ENCODE measurements at places on chromosomes 7 and 10.

DNA sequence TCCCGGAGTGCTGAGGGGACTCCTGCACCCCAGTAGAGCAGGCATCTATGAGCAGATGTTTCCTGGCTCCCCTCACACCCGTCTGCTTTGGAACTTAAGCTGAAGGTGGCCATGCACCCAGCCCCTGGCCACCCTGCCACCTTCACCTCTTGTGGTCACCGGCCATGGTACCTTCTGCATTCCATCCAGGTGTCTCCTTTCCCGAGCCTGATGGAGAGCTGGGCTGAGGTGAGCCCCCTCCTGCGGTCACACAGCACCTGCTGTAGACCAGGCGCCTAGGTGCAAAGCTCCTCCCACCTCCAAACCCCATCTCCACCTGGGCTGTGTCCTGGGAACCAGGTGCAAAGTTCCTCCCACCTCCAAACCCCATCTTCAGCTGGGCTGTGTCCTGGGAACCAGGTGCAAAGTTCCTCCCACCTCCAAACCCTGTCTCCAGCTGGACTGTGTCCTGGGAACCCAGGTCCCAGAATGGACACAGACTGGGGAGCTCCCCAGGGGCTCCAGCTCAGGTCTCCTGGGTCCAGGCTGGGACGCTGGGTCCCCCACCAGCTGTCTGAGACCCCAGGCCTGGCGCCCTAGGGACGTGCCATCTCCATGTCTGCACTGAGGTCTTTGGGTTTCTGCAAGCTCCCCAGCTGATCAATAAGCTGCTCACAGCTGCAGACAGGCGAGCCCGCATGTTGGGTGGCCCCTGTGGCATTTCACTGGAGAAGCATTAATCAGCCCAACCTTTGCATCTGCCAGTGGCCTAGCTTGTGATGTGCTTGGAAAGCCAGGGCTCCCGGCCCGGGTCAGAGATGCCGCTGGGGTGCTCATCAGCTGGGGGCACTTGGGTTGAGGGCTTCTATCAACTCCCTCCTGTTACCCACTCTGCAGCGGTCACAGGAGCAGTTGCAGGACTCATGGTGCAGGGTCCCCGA is 61.2 kb upstream of the INPP5A start:
- no peak for DNase-seq

DNA sequence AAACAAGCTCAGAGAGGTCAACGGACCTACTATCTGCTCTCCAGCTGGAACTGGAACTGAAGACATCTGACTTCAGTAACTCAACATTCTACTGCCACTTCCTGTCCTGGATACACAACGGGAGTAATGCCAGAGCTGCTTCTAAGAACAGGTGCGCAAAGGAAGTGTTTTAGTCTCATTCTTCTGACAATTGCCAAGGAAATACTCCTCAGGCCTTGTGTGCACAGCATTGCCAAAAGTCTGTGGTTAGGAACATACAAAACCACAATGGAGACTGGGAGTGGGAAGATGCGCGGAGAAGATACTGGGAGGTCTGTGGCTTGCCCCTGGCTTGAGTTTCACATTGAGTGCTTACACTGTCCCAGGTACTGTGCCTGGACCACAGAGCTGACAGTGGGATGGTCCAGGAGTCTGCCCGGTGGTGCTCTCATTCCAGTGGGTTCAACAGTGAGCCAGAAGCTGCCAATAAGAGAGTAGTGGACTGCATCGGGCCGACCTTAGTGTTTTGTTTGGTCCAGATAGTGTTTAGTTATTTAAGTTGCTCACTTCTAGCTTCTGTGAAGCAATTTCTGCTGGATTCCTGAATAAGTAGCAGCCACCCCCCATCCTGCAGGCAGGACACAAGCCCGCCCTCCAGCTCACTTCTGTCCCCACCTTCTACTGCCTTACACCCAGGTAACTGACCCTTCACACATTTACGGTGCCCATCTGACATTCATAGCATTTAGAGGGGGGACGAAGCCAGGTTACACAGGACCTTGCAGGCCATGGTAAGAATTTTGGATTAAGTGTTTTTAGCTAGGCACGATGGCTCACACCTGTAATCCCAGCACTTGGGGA is 10.3 kb downstream of the TBL2 start:
- no peak for DNase-seq

- no peak for DNase-seq
Measured at GRCh38 chr10:118592675-118593330, 2.6 kb downstream of the PRLHR start.

GRCh38 chr7:18087687-18088078 is 60.0 kb upstream of the PRPS1L1 start:
- no peak for DNase-seq

GRCh38 chr7:29723599-29723998 is 82.7 kb upstream of the WIPF3 start:
- no peak for DNase-seq

DNA sequence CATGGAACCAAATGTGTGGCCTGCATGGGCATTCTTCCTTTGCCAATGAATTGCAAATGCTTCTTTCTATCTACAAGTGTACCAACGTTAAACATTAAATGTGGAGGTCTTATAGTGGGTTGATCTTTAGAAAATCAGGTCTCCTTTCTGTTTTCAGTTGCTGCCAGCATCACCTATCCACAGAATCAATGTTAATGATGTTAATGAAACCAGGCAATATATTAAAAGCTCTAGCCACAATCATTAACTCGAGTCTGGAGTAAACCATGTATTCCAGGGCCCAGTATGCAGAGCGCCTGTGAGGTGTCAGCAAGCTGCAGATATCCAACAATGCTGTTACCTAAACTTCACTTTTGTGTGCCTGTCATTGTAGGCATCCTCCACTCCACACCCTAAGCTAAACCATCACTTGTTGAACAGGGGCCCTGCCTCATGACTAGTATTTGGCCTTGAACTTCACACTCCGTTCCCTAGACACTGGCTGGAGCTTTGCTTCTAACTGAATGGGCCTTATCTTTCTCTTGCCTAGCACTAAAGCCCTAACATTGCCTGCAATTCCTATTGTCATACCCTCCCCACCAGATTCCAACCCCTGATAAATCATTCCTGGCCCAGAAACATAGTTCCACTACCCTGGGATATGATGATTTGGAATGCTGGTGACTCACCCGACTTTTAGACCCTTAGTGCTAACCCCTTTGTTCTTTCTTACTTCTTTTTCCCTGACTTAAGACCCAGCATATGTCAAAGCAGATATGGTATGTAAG is 24.3 kb upstream of the ITGB8 start:
- DNase-seq = no peak

DNA sequence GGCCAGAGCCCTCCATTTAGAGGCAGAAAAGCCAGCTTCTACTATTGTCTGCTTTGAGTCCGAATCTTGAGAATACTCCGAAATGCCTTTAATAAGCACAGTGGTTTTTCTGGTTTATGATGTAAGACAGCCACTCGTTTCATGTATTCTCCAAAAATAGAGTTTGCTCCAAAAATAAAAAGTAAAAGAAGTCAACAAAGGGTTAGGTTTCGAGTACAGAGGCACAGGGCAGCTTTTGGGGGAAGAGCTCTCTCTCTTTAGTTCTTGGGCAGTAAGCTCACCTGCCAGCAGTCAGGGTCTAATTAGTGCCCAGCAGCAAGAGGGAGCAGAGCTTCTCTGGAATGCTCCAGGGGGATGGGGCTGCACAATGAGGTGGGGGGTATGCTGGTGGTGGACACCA is 20.2 kb downstream of the CREB3L2 start:
- DNase-seq = no peak

DNA sequence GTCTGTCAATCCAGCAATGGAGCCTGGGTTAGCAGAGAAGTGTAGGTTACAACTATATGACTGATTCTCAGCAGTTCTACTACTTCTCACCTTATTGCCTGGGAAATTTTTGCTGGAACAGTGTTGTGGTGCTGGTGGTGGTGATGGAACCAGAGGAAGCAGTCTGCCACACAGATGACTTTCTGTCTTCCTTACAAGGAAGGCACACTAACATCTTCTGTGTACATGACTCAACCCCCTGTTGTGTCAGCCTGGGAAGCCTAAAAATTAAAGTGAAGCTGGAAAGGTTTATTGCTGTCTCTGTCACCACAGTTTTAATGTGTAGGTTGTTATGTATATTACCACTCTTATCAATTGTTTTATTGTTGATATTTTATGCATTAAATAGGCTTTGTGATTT is 40.3 kb downstream of the ANKRD7 start:
- no peak for DNase-seq

GRCh38 chr7:92682330-92682729 is 92.1 kb upstream of the FAM133B start:
- no peak for DNase-seq

Data from NCI-H1048 (cell line).